ENCODE measurements at places on chromosomes 7 and 10. TPM values are rescaled to one million over a fixed set of nuclear protein-coding genes. Genes with fewer than 3 reads are reported as not detected.

Gene TMEM273
- 23.6 TPM for polyA plus RNA-seq

Gene GPR15LG
- not detected for polyA plus RNA-seq

Gene ELFN1
- 9.1 TPM for polyA plus RNA-seq

Gene LIPM
- polyA plus RNA-seq = not detected

Gene PRKG1
- 16.6 TPM for polyA plus RNA-seq

DNA sequence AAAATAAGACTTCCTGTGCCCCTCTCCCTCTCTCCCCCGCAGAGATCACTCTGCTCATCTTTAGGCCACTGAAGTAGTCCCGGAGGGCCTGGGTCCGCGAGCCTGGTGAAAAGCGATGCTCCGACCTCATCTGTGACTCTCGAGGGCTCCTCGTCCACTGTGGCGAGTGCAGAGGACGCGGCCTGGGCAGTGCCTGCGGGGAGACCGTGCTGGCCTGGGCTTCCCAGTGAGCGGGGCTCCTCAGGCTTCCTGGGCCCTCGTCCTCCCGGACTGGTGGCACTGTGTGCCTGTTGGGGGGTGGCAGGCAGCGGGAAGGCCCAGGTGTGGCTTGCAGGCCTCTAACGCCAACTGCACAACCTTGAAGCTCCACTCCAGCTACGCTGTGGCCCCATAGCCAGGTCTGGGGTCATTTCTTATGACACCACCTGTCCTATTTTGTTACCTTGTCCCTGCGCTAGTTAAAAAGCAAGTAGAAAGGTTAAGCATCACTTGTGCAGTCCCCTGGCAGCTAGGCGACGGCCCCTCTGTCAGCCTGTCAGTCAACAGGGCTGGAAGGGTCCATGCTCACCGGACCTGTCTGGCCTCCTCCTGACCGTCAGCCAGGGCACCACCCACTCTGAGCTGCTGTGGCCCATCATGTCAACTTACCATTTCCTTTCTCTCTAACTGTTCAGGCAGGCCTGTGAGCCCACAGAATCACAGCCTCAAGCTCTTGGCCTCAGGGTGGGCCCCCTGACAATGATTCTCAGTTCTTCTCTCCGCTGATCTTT, 20.5 kb downstream of the MNX1 start:
- DNase-seq = no peak

GRCh38 chr10:111511751-111512150, 434.9 kb downstream of the ADRA2A start:
- no peak for DNase-seq
